Pons (tissue), 1 donor: ENCODE measurements at places on chromosomes 3 and 15.
A peak's percentile ranks its signal among the peaks of the same experiment; 100 is the strongest.

DNA sequence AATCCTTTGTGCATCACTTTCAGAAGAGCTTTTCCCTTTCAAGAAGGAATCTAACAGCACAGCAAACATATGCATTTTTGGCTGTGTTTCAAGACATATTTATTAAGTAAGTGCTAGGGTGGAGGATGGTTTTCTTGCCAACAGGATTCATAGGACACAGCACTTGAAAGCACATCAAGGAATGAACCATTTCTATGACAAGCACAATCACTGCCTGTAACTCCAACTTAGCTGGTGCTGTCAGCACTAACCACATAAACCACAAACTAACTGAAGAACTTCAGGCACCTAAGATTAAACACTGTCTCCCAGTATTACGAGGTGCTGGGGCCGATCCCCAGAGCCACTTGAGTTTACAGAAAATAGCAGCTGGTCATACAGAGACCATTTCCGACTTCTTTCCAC is 35.4 kb upstream of the SPRED1 start:
- DNase-seq, result no peak

- no peak for DNase-seq
Measured at GRCh38 chr3:119293105-119293870, 895 bp upstream of the ARHGAP31 start.

- DNase-seq, result peak; percentile 40
Measured at GRCh38 chr3:53890726-53891475, 758 bp downstream of the SELENOK start.

- DNase-seq, result no peak
Measured at GRCh38 chr3:90134090-90134489, 1026.7 kb downstream of the EPHA3 start.

GRCh38 chr3:141550926-141551665 is 64.3 kb downstream of the RASA2 start:
- DNase-seq, result no peak

- peak; percentile 70 for DNase-seq
Measured at GRCh38 chr3:179451265-179452175, at the start of gene GNB4. TSS of gene GNB4 (minus strand) at chr3:179451470. CDS start at chr3:179426200, 25,270 bp downstream.

DNA sequence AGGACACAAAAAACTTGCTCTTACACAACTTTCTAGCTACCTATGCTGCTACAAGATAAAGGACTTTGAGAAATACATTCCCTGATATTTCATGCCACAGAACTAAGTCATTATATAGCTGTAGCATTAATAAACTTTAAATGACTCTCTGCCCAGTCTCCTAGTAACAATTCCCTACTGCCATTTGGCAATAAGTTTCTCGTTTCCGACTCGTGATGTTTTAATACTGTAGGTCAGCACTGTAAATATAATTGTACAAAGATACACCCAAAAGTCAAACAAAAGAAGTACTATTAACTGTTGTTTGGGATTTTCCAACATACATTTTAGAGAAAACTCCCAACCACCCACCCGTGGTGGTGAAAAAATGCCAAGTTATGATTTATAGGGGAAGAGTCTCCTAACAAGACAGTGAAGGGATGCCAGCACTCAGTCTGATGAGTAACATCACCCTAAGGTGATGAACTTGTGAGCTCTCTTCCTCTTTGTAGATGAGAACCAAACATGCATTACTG is 132.2 kb downstream of the DUT start:
- no peak for DNase-seq

GRCh38 chr3:61627768-61628185 is 66.4 kb downstream of the PTPRG start:
- no peak for DNase-seq
